Activated CD8-positive, alpha-beta memory T cell treated with anti-CD3 and anti-CD28 coated beads for 24 hours (primary cell): ENCODE measurements at places on chromosomes 3 and 15.

DNA sequence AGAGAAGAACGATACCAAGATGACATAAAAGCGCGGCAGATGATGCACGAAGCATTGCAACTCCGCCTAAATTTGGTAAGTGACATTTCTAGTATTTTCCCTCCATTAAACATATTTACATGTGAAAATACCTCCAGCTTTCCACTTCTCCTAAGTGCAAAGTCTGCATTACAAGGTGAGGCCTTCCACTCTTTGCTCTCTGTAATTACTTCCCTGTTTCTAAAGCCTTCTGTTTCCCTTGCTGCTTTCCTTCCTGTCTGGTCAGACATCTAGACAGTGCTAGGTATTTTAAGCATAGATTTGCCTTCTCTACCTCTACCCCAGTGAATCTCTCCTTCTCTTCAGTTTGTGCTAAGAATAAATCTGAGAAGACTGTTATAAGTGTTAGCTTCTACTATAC, 1.9 kb downstream of the P2RY12 start:
- no peak for DNase-seq

DNA sequence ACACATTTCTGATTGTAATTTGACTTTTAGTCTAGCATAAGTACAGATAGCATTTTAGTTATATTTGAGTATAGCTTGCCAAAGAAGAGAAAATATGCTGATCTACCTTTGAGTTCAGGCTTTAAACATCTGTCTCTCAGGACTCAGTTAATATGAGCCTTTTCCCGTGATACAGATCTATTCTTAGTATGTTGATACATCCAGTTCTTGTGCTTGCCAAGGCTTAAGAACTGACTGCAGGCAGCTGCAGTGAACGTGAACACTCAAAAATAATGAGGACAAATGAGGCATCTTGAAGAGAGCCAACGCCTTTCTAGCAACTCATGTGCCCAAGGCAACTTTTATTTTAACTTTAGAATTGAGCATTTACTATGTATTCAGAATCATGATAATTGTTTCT, 325.5 kb downstream of the SI start:
- DNase-seq: no peak

- no peak for DNase-seq
Measured at GRCh38 chr3:58037141-58037910, 29.1 kb downstream of the FLNB start.

GRCh38 chr3:181709537-181710279, 2.0 kb upstream of the SOX2 start:
- peak; percentile 80 for DNase-seq

DNA sequence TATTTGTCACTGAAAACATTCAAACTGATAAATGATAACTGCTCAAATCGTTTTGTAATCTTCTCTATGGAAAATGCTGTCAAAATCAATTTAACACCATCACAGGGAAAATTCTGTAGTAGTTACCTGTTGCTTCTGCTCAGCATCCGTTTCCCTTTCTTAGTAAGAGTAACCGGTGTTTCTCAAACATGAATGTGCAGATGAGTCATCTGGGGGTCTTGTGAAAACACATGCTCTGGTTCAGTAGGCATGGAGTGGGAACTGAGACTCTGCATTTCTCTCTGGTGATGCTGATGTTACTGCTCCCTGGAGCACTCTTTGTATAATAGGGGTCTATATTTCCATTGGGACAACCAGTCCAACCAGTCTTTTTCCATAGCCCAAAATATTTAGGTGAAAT, 145.1 kb downstream of the SEMA6D start:
- no peak for DNase-seq

DNA sequence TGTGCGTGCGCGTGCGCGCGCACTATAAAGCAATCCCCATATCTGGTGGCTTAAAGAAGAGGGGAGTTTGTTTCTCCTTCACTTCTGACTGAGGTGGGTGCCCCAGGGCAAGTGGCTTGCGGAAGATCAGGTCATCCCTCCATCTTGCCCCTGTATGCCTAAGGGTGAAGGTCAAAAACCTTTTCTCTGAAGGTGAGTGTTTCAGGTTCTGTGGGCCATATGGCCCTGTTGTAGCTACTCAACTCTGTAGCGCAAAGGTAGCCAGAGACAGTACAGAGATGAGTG, 5.5 kb downstream of the ABTB1 start:
- peak; percentile 37 for DNase-seq

GRCh38 chr3:54153477-54153876, 31.1 kb downstream of the CACNA2D3 start:
- no peak for DNase-seq
